Right hindlimb (tissue), 1 donor: ENCODE measurements at places on chromosomes 3 and 15.

DNA sequence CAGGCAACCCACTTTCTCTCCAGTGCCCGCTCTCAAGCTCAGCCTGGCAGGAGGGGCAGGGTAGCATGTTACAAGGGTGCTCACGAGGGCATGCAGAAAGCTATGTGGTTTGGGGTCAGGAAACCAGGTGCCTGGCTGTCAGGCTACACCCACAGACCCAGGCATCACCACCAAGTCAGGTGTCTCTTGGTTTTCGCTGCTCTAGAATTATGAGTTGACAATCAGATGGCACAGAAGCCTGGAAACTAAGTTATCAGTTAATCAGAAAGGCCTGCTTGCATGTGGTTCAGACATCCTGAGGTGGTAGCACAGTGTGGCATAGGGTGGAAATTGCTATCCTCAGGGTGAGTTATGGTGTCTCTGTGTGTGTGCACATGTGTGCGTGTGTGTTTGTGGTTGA lies 16.2 kb upstream of the CCR9 start:
- DNase-seq, result no peak

- DNase-seq, result no peak
Observed at GRCh38 chr3:49120096-49120437, 556 bp downstream of the USP19 start.

DNA sequence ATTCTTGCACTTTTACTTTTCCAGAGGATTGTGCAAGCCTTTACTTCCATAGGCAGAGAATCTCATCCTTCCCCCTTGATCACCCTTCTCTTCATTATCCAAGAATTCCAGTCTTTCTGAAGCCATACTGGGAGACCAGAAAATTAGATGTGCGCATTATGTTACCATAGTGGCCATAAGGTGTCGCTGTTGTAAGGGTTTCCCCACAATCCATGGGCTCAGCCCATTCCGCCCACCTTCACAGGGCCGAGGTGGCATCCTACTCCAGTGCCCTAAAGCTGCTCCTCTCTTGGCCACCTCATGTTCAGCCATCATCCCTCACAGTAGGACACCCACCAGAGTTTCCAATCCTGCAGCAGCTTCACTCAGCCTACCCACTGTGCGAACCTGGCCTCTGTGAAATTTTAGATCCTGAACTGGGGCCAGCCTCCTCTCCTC lies 35.0 kb downstream of the CTSH start:
- DNase-seq, result no peak

DNA sequence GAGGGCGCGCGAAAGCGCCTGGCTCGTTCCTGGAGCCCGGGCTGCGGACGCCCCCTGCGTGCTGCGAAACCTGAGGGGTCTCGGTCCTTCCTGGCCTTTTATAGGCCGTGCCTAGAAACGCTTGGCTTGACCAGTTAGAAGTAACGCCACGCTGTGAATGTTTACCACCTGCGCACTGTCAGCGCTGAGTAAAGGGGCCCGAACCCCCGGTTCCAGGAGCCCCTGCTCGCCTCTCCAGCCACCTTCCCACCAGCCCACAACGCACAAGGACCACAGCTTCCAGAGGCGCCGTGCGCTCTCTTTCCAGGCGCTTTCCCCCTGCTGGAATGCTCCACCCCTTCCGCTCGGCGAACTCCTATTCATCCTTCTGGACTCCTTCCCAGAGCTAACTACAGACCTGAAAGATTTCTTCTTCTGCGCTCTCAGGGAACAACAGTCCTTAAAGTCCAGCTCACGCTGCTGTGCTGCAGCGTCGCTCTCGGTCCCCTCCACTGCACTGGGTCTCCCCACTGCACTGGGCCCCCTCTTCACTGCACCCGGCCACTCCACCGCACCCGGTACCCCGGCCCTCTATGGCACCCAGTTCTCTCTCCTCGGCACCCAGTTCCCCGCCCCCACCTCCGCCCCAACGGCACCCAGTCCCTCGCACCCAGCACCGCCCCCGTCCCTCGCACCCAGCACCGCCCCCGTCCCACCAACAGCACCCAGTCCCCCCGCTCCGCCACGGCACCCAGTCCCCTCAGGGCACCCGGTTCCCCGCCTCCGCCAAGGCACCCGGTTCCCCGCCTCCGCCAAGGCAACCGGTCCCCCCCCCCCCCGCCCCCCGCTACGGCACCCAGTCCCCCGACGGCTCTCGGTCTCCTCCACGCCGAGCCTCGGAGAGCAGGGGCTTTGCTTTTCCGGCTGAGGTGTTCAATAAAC lies 69.8 kb downstream of the SQOR start:
- DNase-seq, result no peak

DNA sequence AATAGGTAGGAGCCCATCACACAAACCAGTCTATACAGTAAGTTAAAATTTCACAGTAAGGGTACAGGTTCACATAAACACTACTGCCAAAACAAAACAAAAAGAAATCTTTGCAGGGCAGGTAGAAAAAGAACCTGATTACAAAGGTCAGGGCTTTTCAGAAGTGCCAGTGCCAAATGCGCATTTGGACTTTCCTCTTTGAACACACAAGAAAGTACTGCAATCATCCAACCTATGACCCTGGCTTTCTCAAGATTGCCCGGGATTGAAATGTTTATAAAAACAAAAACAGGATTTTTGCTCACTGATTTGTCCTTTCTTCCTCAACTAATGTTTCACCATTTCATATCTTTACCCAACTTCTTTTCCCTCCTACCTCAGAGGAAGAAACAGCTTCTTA lies 47.4 kb downstream of the CBLB start:
- DNase-seq, result no peak

- DNase-seq, result no peak
Observed at GRCh38 chr3:33006081-33006480, 54.6 kb downstream of the CCR4 start.

DNA sequence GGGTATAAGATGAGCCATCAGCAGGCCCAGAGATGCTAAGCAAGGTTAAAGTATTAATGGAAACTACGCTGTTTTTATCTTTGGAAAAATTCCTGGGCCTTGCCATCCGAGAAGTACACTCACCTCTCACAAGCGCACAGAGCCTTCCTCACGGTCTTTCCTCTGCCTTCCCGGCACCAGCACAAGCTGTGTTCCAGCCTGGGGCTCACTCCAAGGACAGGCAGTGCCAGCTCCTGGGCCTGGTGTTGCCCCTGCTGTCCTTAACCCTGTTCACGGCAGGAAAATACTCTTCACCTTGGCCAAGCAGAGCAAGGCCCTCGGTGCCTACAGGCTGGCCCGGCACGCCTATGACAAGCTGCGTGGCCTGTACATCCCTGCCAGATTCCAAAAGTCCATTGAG lies 14.3 kb upstream of the RHO start:
- no peak for DNase-seq

GRCh38 chr3:174581558-174581957 lies 277.6 kb upstream of the NAALADL2 start:
- no peak for DNase-seq

DNA sequence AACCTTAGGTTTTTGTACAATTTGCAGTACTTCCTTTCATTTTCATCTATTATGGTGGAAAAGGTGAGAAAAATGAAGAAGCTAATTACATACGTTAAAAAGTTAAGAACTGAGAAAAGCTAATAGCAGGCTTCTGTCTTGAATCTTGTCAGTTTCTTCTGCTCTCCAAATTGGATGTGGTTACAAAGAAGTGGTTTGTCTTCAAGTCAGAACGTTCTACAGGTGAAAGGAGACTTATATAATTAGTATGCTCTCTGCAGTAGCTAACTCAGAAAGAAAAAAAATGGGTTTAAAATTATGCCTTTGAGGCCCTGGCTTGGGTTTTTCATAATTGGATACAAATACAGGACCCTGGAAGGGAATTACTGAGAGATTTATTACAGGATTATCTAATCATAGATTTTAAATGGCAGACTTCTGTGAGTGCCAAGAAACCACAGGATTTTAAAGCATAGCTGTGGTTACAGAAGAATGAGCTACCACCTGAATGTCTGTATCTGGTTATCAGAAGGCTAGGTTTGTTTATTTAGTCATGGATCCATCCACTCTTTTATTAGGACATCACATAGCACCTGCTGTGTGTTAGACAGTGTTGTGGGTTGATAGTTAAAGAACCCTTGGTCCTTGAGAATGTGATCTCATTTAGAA lies 528.1 kb upstream of the MCTP2 start:
- no peak for DNase-seq

DNA sequence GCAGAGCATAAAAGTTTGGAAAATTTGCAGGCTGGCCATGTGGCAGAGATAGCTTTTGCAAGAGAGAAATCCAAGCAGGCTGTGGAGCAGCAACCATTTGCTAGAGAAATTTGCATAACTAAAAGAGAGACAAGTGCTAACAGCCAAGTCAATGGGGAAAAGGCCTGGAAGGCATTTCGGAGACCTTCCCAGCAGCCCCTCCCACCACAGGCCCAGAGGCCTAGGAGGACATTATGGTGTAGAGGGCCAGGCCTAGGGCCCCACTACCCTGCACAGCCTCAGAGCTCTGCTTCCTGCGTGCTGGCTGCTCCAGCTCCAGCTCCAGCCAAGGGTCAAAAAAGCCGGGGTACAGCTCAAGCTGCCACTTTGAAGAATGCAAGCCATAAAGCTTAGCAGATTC lies 82.7 kb downstream of the MYO5A start:
- no peak for DNase-seq

DNA sequence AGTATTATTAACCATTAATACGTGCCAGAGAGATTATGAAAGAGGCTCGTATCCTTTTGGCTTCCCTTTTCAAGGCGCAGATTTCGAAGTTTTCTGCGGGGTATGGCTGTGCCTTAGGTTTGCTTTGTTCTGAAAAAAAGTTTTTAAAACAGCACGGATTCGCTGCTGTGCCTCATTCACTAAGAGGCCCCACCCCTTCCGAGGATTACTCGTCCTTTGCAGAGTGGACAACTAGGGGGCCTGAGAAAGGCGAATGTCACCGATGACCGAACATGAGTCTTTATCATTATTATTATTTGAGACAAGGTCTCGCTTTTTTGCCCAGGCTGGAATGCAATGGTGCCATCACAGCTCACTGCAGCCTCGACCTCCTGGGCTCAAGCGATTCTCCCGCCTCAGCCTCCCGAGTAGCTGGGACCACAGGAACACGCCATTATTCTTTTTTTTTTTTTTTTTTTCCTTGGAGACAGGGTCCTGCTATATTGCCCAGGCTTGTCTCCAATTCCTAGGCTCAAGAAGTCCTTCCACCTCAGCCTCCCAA lies 684 bp upstream of the RPS27L start:
- peak; percentile 76 for DNase-seq

- no peak for DNase-seq
Observed at GRCh38 chr3:52860424-52860768, 25.6 kb upstream of the MUSTN1 start.

DNA sequence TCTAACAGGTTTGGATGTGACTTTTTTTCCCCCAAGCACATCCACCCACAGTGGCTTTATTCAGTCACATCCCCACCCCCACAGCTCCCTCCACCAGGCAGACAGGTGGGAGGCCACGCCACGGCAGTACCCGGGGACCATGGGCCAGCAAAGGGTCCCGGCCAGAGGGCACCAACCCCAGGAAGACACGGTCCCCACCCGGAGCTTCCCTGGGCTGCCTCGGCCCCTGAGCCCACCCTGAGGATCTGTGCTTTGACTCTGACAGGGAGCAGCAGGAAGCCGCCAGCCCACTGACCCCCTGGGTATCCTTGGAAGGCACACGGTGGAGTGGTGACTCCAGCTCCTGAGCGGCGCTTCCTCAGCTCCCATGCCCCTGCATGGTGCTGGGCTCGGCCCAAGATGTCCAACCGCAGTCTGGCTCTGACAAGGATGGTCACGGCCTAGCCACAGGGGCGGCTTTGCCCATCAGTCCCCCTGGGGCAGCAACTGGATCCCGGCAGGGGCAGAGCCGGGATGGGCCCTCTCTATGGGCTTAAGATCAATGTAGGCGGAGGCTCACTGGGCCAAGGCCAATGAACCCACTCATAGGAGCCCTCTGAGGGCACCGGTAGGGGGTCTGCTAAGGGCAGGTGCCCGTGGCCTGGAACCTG lies 66.2 kb upstream of the TTBK2 start:
- DNase-seq, result no peak

DNA sequence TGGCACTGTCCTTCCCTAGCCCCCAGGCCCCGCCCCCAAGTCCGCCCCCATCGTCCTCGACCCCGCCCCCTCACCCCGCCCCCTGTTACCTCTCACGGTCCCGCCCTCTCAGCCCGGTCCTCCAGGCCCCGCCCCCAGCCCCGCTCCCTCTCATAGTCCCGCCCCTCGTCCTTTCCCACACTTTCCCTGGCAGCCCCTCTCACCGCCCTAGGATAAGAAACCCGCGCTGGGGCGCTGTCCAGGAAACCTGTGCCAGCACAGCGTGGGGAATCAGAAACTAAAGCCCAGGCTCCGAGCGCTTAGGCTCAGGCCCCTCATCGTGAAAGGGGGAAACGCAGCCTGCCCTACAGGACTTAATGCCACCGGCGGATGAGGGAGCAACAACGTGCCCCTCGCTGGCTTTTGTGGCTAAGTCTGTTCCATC lies 20.9 kb downstream of the TRPM1 start:
- peak; percentile 48 for DNase-seq

DNA sequence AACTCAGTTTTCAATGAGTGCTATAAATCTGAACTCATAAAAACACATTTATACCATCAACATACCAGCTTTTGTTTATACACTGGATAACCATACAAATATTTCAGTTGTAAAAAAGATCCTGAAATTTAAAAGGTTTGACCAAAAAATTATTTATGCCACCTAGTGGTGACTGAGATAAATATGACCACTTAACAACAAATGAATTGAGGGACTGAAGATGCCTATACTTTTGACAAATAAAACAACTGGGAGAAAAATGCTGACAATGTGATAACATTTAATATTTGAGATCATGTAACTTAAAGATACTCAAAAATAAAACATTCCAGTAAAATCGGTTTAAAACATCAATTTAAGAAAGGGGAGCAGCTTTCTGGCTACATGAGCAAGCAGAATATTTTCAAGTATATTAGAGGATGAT lies 30.4 kb downstream of the ATG3 start:
- no peak for DNase-seq

DNA sequence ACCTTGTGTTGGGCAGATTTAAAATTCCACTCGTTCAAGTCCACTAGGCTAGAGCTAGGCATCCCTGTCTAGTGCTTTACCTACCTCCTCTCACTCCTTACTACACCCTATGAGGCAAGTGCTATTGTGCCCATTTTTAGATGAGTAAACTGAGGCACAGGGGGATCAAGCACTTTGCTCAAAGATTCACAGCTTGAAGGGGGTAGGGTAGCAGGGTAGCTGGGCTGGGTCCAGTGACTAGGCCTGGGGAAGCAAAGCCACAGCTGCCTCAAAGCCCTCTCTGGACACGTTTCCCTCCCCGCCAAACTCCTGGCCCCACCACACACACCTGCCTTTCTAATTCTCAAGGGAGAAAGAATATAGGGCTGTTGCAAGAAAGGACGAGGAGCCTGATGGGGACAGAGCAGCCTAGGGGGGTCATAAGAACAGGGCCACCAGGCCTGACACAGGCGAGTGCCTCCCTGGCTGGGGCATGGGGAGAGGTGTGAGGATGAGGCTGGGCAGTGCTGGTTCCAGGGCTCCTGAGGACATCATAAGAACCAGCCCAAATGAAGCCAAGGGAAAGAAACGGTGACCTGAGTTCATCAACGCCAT lies 34.8 kb upstream of the SFMBT1 start:
- no peak for DNase-seq
